ENCODE measurements at places on chromosomes 3 and 15.

- no peak for DNase-seq
Measured at GRCh38 chr3:194671511-194671899, 486 bp downstream of the LSG1 start.

- DNase-seq, result no peak
Measured at GRCh38 chr15:39079296-39079847, 501.5 kb upstream of the THBS1 start.

- no peak for DNase-seq
Measured at GRCh38 chr3:49804141-49805041, 1.3 kb downstream of the INKA1 start.

- no peak for DNase-seq
Measured at GRCh38 chr3:14513566-14514322, 26.4 kb downstream of the GRIP2 start.

GRCh38 chr3:43268636-43269035, 17.7 kb upstream of the SNRK start:
- no peak for DNase-seq
